ENCODE measurements at places on chromosomes 3 and 15. TPM values are rescaled to one million over a fixed set of nuclear protein-coding genes. Genes with fewer than 3 reads are reported as not detected.

DNA sequence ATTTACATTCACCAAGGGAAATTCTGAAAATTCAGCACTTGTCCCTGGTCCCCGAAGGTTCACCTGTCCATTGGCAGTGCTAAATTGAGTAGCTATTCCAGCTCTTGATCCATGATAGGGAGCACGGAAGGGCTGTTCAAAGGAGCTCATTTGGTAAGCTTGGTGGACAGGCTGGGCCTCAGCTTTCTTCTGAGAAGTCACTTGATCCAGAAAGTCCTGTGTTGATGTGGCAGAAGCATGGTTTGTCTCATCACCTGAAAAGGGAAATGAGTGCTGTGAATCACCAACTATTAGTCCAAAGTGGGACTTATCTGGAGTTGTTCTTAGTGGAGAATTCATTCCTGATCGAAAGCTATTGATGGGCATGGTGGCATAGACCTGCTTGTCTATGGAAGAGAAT lies 19.9 kb upstream of the SLC12A8 start:
- DNase-seq = no peak

- DNase-seq = peak; percentile 50
Observed at GRCh38 chr3:112043621-112044201, 9.2 kb downstream of the TMPRSS7 start.

DNA sequence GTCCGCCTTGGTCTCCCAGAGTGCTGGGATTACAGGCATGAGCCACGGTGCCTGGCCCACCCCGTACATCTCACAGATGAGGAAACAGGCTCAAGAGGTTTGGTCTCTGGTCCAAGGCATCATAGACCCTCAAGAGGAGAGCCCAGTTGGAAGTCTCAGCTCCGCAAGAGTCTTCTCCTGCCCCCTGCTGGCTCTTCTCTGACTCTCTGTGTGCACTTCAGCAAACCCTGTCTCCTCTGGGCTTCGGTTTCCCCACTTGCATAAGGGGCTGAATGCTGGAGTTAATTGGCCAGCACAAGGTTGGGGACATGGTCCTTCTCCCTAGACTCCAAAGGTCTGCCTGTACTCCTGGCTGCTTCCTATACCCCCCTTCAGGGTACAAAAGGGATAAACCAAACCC lies 3.9 kb downstream of the MST1R start:
- no peak for DNase-seq

- DNase-seq = no peak
Observed at GRCh38 chr3:133374708-133375402, 25.0 kb upstream of the BFSP2 start.

DNA sequence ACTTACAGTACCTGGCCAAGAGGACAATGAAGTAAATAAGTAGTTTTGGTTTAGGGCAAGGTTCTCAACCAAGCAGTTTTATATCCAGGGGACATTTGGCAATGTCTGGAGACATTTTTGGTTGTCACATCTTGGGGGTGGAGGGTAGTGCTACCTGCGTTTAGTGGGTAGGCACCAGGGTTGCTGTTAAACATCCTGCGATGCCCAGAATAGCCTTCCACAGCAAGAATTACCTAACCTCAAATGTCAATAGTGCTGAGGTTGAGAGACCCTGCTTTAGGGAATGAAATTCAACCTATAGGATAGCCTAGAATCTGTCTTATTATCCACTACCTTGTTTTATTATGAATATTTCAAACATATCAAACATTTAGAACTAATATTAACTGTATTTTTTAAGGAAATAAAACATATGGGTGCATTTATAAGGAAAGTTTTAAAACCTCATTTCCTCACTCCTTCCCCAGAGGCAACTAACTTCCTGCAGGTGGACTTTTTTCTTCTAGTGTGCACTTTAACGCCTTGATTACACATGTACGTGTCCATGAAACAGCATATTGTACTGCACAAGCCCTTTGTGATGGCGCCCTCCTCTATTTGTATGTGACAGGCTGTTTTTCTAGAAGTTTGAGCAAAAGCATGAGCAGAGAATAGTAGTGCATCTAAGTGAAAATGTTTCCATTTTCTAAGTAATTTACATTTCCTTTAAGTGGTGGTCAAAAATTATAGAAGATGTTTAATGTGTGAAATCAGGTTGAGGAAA lies 57.1 kb downstream of the TRAK1 start:
- DNase-seq = no peak

DNA sequence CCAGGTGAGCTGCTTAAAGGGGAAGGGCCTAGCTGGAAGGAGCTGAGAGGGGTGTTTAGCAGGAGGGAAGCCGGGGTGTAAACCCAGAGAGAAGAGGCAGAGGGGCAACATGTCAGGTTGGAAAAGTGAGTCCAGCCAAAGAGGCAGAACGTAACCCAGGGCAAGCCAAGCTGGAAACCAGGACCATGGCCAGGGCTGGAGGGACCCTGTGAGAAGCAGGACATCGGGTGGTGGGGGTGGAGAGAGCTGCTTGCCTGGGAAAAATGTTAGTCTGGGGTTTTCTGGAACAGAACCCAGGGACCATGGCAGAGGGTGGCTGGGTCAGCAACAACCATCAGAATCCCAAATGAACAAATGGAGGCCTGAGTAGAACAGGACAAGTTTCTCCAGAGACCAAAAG lies 32.6 kb downstream of the SEMA5B start:
- no peak for DNase-seq

GRCh38 chr3:12998648-12999047 lies 74.6 kb downstream of the IQSEC1 start:
- no peak for DNase-seq

DNA sequence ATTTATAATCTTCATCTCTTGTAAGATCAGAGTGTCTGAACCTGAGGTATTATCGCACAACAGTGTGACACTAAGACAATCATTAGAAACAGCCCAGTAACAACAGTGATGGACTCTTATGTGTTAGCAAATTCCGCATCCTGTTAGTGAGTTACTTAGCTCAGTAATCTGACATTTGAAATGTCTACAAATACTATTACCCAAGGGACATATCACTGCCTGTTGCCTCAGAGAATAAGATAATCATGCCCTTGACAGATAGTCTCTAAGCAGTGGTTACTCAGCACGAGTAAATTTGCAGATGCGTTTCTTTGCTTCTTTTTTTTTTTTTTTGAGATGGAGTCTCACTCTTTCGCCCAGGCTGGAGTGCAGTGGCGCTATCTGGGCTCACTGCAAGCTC lies 13.4 kb upstream of the RTP1 start:
- DNase-seq = no peak

- DNase-seq = no peak
Observed at GRCh38 chr3:109059264-109059663, 58.7 kb downstream of the MORC1 start.

GRCh38 chr3:61894988-61895935 lies 333.9 kb downstream of the PTPRG start:
- peak; percentile 8 for DNase-seq

DNA sequence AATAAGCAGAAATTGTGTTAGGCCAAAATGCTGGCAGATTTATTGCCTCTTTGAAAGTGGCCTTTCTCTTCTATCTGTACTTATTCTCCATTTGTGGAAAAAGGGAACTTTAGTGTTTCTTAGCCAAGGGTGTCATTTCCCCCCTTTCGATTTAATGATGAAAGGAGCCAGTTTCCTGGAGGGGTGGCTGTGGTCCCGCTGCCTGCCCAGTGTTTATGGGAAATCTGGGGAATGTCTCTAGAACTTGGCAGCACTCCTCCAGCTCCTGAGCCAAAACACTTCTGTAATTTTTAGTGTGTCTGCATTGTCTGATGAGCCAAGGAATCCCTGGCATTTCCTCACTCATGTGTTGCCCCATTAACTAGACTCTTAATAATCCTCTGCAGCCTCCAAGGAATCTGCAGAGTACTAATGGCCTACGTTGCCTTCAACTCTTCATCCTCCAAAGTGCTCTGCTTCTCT lies 448.8 kb downstream of the GRM7 start:
- no peak for DNase-seq

DNA sequence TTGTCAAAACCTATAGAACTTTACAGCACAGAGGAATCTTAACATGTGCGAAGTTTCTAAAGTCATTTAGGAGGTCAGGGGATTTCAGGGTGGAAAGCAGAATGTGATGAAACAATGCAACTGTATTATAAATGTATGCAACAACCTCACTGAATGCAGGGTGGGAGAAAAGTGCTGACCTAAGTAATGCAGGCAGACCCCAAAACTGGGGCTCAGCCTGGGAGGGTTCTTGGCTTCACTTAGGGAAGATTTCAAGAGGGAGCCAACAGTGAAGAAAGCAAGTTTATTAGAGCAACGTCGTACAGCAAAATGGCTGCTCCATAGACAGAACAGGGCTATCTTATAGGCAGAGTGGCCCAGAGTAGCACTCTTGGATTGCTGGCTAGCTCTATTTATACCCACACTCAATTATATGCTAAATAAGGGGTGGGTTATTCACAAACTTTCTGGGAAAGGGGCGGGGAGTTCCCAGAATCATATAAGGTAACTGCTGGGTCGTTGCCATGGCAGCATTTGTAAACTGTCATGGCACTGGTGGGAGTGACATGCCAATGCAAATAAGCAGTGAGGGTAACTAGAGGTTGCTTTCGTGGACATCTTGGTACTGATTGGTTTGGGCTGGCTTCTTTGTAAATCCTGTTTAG lies 14.2 kb upstream of the CAND2 start:
- no peak for DNase-seq

- no peak for DNase-seq
Observed at GRCh38 chr3:57434041-57434440, 110.1 kb downstream of the DNAH12 start.

GRCh38 chr15:78540871-78541743 lies 863 bp downstream of the PSMA4 start:
- no peak for DNase-seq

DNA sequence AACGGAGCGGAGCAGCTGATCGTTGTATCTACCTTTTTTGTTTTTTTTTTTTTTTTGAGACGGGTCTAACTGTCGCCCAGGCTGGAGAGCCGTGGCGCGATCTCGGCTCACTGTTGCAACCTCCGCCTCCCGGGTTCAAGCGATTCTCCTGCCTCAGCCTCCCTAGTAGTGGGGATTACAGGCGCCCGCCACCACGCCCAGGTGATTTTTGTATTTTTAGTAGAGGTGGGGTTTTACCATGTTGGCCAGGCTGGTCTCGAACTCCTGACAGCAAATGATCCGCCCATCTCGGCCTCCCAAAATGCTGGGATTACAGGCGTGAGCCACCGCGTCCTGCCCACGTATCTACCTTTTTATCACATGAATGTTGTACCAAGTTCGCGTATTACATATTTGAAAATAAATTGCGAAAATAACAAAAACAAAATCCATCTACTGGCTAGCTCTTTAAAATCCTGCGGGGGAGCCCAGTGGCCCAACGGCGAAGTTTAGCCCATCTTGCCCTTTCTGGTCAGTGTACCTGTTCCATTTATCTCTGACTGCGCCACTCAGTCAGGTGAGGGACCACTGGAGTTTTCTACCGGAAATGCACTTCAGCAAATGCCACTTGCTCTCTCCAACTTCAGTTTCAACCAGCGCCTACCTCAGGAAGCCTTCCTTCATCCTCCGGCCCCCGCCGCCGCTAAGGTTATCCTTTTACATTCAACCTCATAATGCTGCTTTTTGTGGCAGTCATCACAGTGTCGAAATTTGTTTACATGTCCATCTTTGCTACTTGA lies 1.2 kb upstream of the EIF3J start:
- no peak for DNase-seq

DNA sequence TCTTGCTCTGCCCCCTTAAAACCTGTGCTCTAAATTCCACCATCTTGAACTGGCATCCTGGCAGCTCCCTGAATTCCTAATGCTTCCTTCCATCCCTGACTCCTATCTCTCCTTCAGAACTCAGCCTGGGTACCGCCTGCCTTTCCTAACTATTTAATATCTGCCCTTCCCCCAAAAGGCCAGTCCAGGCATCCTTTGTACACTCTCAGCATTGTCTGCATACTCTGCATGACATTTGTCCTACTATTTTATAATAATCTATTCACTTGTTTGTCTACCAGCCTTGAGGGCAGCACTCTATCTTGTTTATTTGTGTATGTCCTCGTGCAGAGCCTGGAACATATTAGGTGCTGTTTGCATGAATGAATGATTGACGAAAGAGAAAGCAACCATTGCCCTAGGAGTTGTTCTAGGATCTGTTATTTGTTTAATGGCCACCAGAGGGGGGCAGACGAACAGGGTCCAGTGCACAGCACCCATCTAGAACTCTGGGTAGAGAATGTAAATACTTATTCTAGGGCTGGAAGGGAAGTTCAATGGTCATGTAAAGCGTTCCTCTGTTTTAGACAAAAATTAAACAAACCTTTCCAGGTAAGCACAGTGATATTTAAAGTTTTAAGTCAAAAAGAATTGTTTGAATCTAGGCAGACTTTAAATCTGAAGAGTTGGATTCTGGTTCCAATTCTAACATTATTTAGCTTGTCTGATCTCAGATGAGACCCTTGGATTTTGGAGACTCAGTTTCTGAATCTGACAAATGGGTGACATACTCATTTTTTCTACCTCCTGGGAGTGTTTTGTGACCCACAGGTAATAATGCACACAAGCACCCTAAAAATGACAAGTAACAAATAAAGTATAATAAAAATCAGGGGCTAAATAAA lies 125.8 kb upstream of the GALNT15 start:
- no peak for DNase-seq

DNA sequence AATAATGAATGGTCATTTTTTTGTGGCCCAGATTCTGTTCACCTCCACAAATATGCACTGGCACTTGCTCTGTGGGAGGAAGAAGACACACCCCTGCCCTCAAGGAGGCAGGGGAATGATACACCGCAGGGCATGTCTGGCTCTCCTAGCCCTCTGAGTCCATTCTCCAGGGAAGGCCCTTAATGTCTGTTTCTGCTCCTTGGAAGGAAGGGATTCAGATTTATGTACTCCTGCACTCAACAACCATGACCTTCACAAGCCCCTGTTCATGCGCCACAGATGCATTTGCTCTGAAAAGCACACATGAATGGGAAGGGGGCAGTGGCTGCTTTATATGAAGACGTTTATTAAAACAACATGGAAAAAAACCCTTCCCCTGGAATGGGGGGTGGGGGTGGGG lies 333.8 kb downstream of the EPHB1 start:
- DNase-seq = no peak

DNA sequence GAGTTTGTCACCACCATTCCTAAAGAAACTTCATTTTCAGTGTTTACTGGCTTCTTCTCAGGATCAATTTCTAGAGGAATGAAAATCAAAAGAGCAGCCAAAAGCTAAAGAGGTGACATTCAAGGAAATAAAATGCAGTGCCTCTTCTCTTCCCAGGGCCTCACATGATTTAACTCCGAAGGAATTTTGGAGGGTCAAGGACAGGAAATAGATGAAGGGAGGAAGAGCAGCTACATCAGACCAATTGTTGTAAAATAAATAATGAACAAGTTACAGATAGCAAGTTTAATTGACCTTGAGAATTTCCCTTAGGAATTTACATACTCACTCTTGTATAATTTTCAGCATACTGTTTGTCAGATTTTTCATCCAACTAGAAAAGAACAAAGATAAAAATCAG lies 78.1 kb downstream of the LRRFIP2 start:
- DNase-seq = no peak

GRCh38 chr3:179404307-179404706 lies 47.0 kb downstream of the GNB4 start:
- no peak for DNase-seq

The PDZRN3 gene
- not detected for total RNA-seq

The CYP1A2 gene
- total RNA-seq = not detected

The ARPIN gene
- not detected for total RNA-seq

The SNX22 gene
- total RNA-seq = 4.4 TPM

The TIMP4 gene
- total RNA-seq = not detected

The CFAP100 gene
- not detected for total RNA-seq

The MANF gene
- 56.2 TPM for total RNA-seq

The GTF2A2 gene
- total RNA-seq = 62.0 TPM

Data from naive thymus-derived CD8-positive, alpha-beta T cell (primary cell).